ENCODE measurements at places on chromosomes 7 and 10.
A peak's percentile ranks its signal among the peaks of the same experiment; 100 is the strongest.

GRCh38 chr7:33048257-33048656 lies 14.3 kb downstream of the NT5C3A start:
- DNase-seq = no peak

DNA sequence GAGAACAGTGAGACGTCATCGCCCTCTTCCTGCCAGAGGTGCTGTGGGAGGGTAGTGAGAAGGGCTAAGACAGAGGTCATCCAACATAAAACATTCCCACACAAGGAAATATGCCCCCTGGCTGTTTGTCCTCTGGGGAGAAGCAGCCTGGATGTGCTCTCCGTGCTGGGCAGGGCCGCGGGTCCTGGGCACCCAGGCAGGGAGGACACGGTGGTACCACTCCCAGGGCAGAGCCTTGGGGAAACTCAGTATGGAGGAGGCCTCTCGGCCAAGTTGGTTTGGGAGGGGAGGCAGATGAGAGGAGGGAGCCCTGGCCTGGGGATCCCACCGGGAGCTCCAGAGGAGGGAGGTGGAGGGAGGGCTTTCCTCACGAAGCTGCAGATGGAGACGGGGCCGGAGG lies 129.4 kb downstream of the GLRX3 start:
- no peak for DNase-seq

GRCh38 chr10:131177431-131178327 lies 133.8 kb downstream of the TCERG1L start:
- no peak for DNase-seq

DNA sequence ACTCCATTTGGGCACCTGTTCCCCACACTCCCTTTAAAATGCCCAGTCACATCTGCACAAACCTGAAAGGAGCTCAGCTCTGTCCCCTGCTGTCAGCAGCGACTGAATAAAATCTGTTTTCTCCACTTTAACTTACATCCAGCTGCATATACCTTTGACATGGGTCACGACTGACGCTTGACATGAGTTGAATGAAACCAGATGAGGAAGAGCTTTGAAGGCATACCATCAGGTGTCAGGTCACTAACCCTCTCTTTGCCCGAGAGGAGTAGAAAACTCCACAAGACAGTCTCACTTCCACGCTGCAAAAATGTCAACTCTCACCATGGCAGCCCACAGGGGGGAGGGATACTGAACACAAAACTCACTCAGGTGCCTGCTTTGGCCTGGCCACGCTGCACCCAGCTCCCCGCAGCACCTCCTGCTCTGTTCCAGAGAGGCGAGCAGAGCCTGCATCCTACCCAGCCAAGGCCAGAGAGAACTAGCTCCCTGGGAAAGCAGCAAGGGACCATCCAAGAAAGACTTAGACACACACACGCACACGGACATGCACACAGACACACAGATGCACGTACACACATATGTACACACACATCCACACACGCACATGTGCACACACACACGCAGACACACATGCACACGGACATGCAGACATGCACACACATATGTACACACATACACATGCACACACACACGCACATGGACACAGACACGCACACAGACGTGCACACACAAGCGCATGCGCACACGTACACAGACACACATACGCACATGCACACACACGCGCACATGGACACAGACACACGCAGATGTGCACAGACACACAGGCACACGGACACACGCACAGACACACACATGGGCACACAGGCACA lies 191.0 kb downstream of the MAD1L1 start:
- DNase-seq = no peak

DNA sequence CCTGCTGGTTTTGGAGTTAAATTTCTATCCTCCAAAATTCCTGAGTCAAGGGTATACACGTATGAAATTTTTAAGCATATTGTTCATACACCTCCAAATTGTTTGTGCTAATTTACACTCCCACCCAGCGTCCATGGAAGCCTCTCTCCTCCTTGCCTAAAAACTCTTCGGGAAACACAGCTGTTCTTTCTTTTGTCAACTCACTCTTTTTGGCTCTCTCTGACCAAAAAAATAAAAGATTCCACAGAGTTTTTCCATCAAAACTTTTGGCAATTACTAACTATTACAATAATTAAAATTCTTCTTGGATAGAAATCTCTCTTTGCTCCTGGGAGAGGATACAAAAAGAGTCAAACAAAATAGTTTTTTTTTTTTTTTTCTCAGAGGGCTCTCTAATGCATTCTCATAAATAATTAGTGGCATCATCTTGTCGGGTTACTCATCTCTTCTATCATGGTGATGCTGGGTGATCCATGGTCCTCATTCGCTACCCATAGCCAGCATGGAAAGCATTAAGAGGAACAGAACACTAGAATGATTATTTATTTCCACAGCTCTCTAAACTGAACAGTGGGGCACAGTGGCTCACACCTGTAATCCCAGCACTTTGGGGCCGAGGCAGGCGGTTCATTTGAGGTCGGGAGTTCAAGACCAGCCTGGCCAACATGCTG lies 310.7 kb downstream of the SFMBT2 start:
- DNase-seq = no peak

DNA sequence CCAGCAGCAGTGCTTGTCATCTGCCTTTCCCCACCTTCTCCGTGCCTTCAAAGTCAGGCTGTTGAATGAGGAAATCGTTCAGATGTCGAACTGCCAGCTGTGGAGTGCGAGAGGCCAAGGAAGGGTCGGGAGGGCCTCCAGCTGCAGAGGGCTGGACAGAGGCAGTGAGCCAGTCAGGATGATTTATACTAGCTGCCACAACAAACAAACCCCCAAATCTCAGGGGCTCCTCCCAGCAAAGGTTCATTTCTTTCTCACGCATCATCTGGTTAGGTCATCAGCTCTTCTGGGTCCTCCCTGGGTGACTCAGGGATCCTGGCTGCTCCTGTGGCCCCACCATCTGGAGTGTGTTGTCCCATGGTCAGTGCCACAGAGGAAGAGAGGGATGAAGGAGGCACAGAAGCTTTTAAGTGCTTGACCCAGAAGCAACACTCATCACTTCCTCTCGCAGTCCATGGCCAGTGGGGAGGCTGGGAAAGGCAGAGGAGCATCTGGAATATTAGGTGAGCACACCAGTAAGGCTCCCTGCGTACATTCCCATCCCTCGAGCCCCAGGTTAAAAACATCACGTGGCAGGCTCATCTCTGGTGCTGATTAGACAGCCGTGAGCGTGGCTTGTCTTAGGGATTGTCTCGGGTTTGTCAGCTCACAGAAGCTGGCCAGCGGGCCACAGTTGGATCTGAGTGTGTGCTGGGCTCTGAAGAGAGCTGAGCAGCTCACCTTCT lies 140.7 kb downstream of the RGS10 start:
- DNase-seq = peak; percentile 61

DNA sequence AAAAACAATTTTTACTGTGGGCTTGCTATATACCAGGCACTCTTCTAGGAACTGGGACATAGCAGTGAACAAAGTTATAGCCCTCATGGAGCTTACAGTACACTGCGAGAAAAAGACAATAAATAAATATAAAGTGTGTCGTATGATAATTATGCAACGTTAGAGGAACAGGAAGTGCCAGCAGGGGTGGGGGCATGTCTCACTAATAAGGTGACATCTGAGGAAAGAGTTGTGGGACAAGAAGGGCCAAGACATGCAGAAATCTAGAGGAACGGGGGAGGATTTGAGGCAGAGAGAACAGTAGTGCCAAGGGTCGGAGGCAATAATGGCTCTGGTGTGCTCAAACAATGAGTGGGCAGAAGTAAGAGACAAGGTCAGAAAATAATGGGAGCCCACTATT lies 52.8 kb downstream of the LMBR1 start:
- no peak for DNase-seq

DNA sequence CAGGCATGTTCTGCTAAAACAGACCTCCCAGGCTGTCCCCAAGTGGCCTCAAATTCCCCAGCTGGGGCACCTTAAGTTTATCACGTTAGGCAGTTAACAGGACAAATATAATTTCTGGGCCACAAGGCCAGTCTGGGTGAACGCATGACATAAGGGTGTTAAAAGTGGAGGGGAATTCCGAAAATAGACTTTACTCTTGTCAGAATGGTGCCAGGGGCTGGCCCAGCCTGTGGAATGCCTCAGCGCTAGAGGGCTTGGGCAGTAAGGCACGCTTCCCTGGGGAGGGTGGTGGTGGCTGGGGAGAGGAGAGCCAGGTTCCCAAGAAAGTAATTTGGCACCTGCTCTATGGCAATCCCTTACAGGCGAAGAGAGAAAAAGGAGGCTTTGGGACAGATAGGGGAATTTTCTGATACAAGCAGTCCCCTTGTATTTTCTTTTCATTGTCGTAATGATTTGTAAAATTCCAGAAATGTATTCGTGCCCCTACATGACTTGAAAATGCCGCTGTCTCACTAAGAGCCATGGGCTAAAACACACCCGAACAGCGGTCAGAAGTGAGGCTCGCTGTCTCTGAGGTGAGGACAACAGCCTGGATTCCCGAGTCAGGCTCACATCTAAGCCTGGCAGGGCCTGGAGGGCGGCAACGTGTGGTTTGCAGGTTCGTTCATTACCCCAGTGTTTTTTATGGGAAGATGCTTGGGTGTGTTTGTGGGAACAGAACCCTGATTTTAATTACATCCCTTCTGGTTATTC lies 463.2 kb upstream of the GALNT17 start:
- DNase-seq = no peak

DNA sequence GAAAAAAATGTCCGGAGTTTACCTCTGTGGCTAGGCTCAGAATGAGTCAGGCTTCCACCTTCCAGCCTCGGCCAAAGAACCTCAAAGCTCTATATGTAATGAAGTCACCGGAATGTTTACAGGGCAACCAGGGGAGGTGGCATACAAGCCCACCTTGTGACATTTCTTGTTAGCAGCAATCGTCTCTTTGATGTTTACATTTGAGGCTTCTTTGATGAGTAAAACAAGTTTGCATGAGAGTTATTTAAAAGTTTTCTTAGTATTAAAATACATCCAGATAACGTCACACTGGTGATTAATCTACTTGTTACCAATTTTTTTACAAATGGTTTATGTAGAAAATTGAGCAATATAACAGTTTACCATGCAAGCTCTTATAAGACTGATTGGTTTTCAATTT lies 133.1 kb upstream of the ADAM12 start:
- no peak for DNase-seq

DNA sequence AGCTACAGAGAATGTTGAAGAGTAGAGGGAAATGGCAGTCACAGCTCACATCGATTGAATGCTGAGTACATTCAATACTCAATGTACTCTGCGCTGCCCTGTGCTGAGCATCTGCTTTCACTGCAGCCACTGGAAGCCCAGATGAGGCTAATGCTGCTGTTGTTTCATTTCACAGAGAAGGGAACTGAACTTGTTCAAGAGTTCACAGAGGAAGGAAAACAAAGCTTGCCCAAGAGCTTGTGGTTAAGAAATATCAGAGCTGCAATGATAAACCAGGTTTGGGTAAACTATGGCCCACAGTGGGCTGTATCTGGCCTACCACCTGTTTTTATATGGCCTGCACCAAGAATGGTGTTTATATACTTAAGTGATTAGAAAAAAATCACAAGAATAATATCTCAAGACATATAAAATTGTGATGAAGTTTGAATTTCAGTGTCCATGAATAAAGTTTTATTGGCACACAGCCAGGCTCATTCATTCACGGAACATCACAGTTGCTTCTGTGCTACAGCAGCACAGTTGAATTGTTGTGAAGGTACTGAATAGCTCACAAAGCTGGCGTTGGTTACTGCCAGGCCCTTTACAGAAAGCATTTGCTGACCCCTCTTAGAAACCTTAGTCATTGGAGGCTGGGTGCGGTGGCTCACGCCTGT lies 64.1 kb downstream of the CFAP58 start:
- DNase-seq = no peak

DNA sequence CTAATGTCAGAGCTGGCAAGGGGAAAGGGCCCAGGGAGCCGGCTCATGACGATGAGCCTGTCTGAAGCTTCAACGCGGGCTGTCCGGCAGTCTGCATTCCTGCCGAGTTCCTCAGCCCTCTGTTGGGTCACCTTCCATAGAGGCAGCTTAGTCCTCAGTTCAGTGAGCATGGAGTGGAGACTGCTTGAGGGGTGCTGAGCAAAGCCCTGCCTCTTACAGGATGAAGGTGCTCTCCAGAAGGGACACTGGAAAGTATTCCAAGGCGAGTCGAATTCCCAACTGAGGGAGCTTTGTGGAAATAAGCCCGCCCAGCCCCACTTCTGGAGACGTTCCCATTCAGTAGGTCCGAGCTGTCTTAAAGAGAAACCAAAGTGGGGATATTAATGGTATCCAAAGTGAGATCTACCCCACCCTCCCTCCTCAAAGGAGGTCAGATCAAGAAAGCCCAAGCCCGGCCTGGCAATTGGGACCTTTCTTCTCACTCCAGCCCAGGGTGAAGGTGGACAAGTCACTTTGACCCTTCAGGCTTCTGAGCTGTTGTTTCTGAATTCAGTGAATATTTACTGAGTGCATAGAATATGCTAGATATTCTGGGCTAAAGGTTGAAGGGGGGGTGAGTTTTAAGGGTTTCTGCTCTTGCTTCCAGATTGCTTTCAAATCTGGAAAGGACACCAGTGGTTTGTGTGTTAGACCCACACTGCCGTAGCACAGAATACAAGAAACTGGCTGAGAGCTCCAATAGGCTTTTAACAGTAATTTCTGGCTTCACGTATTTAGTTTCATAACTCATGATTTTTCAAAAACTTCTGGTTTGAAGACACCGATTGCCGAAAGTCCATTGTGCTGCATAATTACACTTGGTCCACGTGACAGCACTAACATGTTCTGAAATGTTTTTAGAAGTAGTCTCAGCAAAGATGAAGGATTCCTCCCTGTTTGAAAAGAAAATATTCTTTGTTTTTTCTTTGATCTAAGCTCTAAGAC lies 3.5 kb downstream of the EGFR start:
- DNase-seq = no peak

DNA sequence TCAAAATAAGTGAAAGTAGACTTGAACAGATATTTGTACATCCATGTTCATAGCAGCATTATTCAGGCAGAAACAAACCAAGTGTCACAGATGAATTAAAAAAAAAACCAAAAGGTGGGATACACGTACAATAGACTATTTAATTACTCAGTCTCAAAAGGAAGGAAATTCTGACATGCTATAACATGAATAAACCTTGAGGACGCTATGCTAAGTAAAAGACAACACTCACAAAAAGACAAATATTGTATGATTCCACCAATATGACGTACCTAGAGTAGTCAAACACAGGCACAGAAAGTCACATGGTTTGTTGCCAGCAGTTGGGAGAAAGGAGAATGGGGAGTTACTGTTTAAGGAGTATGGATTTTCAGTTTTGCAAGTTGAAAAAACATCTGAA lies 18.0 kb upstream of the CFAP70 start:
- no peak for DNase-seq
